ENCODE measurements at places on chromosomes 6 and 20.
A peak's percentile ranks its signal among the peaks of the same experiment; 100 is the strongest.

- H3K27ac ChIP-seq, result peak overlapping the region; percentile 100
- no peak for DNase-seq
- H3K4me3 ChIP-seq, result peak overlapping the region; percentile 88
- H3K36me3 ChIP-seq, result no peaks in the 10 kb centered on the region
These were observed 1.4 kb downstream of the QKI start for GRCh38 chr6:163415620-163416556.

DNA sequence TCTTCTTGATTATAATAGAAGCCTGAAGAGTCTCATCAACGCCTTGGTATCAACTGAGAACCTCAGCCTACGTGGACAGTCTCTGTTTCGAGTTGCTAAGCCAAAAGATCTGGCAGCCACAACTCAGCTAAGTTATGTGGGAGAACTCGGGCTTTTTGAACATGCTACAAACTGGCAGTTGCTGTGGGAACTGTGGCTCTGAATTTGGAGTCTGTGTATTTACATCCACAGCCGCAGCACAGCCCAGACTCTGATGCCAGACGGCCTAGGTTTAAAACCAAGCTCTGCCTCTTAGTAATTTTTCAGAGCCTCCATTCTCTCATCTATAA is 35.8 kb downstream of the RIPOR2 start:
- no peak overlapping the region for H3K27ac ChIP-seq
- no peak for DNase-seq
- H3K4me1 ChIP-seq, result no peaks in the 10 kb centered on the region
- no peaks in the 10 kb centered on the region for H3K27me3 ChIP-seq
- no peaks in the 10 kb centered on the region for H3K36me3 ChIP-seq
- no peak overlapping the region for H3K4me3 ChIP-seq

- no peaks in the 10 kb centered on the region for H3K27me3 ChIP-seq
- no peak for DNase-seq
- H3K36me3 ChIP-seq, result no peaks in the 10 kb centered on the region
These were observed 67.9 kb upstream of the DOK5 start for GRCh38 chr20:54407459-54407858.

DNA sequence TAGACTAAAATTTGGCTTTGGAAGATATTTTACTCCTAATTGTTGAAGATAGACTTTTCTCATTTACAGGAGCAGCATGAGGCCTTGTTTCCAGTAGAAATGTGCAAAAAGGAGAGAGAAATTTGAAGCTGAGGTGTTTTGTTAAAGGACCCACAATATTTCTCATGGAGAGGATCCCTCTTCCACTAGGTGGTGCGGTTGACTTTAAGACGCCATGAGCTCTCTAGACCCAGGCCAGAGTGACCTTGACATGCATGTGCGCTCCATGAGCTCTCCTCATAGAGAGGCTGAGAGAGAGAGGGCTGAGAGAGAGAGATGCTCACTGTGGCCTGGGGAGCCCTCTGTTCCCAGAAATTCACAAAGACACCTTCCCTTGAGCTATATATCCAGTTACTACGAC is 861.2 kb upstream of the EYS start:
- DNase-seq, result no peak
- H3K4me3 ChIP-seq, result no peak overlapping the region
- H3K27me3 ChIP-seq, result no peaks in the 10 kb centered on the region
- H3K4me1 ChIP-seq, result no peaks in the 10 kb centered on the region
- H3K36me3 ChIP-seq, result no peaks in the 10 kb centered on the region

GRCh38 chr20:42158272-42158671 is 540.1 kb upstream of the CHD6 start:
- H3K36me3 ChIP-seq, result no peaks in the 10 kb centered on the region
- H3K4me3 ChIP-seq, result no peak overlapping the region
- no peaks in the 10 kb centered on the region for H3K4me1 ChIP-seq
- H3K27me3 ChIP-seq, result no peaks in the 10 kb centered on the region
- no peak overlapping the region for H3K27ac ChIP-seq

GRCh38 chr20:4546342-4546741 is 175.4 kb upstream of the PRND start:
- no peaks in the 10 kb centered on the region for H3K36me3 ChIP-seq
- H3K27ac ChIP-seq, result no peak overlapping the region
- H3K27me3 ChIP-seq, result no peaks in the 10 kb centered on the region
- no peak for DNase-seq
- H3K4me1 ChIP-seq, result no peaks in the 10 kb centered on the region
- no peak overlapping the region for H3K4me3 ChIP-seq

GRCh38 chr20:10079964-10080363 is 45.2 kb downstream of the ANKEF1 start:
- DNase-seq, result no peak
- H3K27ac ChIP-seq, result no peak overlapping the region
- no peaks in the 10 kb centered on the region for H3K27me3 ChIP-seq
- H3K36me3 ChIP-seq, result no peaks in the 10 kb centered on the region
- H3K4me3 ChIP-seq, result no peak overlapping the region

GRCh38 chr6:164751395-164751794 is 558.0 kb downstream of the C6orf118 start:
- no peak overlapping the region for H3K27ac ChIP-seq
- no peak for DNase-seq
- no peaks in the 10 kb centered on the region for H3K27me3 ChIP-seq
- no peaks in the 10 kb centered on the region for H3K36me3 ChIP-seq
- no peak overlapping the region for H3K4me3 ChIP-seq

DNA sequence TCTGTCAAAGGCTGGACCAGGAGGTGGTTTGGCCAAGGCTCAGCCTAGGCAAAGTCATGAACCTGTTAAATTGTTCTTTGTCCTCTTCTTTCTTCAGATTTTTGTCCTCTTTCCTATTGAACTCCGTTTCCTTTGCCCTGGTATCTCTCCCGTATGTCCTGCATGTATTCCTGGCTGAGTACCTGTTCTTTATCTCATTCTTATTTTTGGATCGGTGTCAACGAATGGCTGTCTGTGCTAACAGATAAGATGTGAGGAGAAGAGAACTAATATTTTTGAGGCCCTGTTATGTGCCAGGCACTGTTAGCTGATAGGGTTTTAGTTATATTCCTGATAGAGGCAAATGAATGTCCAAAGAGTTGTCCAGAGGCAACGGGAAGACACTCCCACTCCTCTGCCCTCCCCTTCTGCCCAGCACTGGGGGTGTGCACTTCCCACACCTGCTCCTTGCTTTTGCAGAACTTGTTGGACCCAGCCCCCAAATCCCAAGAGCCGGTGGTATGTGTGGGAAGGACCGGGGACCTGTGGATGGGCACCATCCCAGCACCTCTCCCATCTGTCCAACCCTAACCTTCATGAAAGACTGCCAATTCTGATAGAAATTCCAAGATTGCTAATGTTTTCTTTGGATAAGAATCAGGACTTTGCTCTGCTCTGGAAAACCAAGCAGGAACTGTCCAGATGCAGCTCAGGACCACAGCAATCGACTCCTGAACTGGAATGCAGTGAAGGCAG is 20.6 kb downstream of the MMP24OS start:
- no peak overlapping the region for H3K4me3 ChIP-seq
- no peaks in the 10 kb centered on the region for H3K4me1 ChIP-seq
- DNase-seq, result no peak

DNA sequence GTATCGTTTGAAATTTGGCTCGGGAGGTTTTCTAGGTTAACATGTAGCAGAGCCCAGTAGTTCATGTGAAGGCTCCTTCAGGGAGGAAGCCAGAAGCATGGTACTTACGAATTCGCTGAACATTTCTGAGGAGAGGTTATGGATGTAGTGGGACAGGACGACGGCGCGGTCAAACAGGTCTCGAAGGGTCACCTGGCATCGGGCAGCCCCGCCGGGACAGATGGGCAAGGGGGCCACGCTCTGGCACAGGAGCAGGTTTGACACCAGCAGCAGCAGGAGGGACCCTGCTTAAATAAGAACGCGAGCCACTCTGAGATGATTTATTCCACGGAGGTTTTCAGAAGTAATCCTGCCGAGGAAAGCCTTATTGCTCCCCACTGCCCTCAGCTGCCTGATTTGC is 2.5 kb downstream of the PRL start:
- DNase-seq, result no peak
- no peaks in the 10 kb centered on the region for H3K4me1 ChIP-seq
- H3K36me3 ChIP-seq, result no peaks in the 10 kb centered on the region
- H3K4me3 ChIP-seq, result no peak overlapping the region
- no peaks in the 10 kb centered on the region for H3K27me3 ChIP-seq

DNA sequence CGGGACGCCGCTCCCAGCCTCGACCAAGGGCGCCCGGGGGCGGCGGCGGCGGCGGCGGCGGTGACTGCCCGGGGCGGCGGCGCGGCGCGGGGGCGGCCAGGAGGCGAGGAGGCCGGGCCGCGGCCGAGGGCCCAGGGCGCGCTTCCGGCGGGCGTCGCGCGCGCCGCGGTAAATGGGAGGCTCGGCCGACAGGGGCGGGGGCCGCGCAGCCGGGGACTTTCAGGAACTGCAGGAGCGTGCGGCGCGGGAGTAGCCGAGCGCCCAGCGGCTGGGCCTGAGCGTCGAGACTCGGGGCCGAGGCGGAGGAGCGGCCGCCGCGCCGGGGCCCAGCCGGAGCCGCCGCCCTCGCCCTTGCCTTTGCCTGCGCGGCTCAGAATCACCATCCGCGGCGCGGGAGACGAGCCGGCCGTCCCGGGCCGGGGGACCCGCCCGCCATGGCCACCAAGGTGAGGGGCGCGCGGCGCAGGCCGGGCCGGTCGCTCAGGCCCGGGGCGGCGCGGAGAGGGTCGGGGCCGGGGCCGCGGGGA is at the start of gene SNX9:
Gene SNX9 (plus strand): TSS at position 246 of the 527 bp plus-strand sequence. CDS start 189 bp downstream, at position 435.
- no peaks in the 10 kb centered on the region for H3K36me3 ChIP-seq
- H3K4me1 ChIP-seq, result peaks cover 11% of the 10 kb centered on the region
- no peaks in the 10 kb centered on the region for H3K27me3 ChIP-seq
- peak within 1 kb of the TSS; percentile 99 for H3K4me3 ChIP-seq
- peak within 1 kb of the TSS; percentile 97 for H3K27ac ChIP-seq

GRCh38 chr6:29424168-29424567 is 9.4 kb downstream of the OR12D1 start:
- no peak overlapping the region for H3K4me3 ChIP-seq
- H3K27me3 ChIP-seq, result no peaks in the 10 kb centered on the region
- no peak overlapping the region for H3K27ac ChIP-seq
- H3K4me1 ChIP-seq, result no peaks in the 10 kb centered on the region
- DNase-seq, result no peak

DNA sequence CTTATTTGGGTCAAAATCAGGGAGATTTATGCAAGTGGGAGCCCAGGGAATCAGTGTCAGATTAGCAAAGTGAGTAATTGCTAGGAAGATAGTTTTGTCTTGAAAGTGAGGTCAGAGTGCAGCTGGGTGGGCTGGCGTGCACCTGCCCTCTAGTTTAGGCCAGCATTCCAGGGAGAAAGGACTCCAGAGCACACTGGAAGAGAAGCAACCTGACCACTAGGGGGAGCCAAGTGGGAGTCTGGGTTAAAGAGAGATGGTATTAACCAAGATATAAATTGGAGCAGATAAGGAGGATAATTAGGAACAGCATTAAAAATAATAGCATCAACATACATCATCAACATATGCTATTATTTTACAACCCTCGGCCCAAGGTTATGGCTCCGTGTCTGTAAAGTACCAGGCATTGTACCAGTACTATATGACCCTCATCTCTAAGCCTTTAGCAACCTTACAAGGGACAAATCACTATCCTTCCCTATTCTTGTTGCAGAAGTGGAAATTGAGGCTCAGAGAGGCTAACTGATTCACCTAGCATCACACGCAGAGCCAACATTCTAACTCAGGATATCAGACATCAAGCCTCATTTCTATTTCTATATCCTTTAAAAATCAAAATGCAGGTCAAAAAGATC is 57.8 kb downstream of the SLC2A10 start:
- DNase-seq, result no peak
- no peaks in the 10 kb centered on the region for H3K4me1 ChIP-seq
- H3K27me3 ChIP-seq, result no peaks in the 10 kb centered on the region
- H3K36me3 ChIP-seq, result no peaks in the 10 kb centered on the region
- no peak overlapping the region for H3K4me3 ChIP-seq

- H3K4me3 ChIP-seq, result no peak overlapping the region
- no peak for DNase-seq
These were observed 125.9 kb downstream of the CDK19 start for GRCh38 chr6:110689275-110689935.

- no peaks in the 10 kb centered on the region for H3K4me1 ChIP-seq
- H3K4me3 ChIP-seq, result no peak overlapping the region
- DNase-seq, result no peak
- H3K27me3 ChIP-seq, result no peaks in the 10 kb centered on the region
- no peak overlapping the region for H3K27ac ChIP-seq
These were observed 176.4 kb downstream of the SAMD5 start for GRCh38 chr6:147684906-147685305.

DNA sequence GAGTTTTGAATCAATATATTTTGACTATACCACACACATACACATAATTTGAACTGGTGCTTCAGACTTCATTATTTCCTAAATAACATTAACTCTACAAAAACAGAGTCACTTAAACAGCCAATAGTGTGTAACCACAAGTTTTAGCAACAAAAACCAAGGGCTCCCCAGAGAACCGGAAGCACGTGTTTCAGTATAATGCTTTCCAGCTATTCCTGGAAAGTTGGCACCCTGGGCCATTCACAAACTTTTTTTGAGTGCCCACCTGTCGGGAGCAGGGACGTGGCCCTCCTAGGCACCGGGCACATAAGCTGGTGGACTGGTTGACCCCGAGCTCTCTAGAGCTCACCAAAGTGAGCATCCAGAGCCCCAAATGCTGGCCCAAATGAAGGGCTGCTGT is 1.9 kb upstream of the SLC35D3 start:
- H3K27me3 ChIP-seq, result peaks cover 33% of the 10 kb centered on the region
- peaks cover 40% of the 10 kb centered on the region for H3K4me1 ChIP-seq
- H3K36me3 ChIP-seq, result peaks cover 10% of the 10 kb centered on the region
- no peak overlapping the region for H3K27ac ChIP-seq
- no peak for DNase-seq

DNA sequence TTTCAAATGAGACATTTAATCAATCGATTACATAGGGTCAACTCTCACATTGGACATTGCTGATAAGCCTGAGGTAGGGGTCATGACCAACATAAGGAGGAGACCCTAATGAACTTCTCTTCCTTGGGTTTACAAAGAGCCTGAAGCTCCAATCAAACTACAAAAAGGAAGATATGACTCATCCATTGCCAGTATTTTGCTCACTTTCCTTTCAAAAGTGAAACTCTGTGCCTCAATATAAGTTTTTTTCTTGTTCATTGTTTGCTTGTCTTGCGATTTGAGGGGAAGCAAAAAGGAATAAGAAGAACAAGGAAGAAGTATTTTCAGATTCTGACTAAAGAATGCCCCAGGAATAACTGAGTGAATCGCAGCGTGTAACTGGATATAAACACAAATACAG is 38.8 kb upstream of the KHDRBS2 start:
- no peaks in the 10 kb centered on the region for H3K36me3 ChIP-seq
- no peak overlapping the region for H3K27ac ChIP-seq
- H3K27me3 ChIP-seq, result no peaks in the 10 kb centered on the region
- no peaks in the 10 kb centered on the region for H3K4me1 ChIP-seq

All from esophagus squamous epithelium (tissue), 5 donors.